B cell (primary cell): ENCODE measurements at places on chromosomes 16 and 17.

- DNase-seq = no peak
Observed at GRCh38 chr16:46822270-46822669, 8.7 kb downstream of the C16orf87 start.

DNA sequence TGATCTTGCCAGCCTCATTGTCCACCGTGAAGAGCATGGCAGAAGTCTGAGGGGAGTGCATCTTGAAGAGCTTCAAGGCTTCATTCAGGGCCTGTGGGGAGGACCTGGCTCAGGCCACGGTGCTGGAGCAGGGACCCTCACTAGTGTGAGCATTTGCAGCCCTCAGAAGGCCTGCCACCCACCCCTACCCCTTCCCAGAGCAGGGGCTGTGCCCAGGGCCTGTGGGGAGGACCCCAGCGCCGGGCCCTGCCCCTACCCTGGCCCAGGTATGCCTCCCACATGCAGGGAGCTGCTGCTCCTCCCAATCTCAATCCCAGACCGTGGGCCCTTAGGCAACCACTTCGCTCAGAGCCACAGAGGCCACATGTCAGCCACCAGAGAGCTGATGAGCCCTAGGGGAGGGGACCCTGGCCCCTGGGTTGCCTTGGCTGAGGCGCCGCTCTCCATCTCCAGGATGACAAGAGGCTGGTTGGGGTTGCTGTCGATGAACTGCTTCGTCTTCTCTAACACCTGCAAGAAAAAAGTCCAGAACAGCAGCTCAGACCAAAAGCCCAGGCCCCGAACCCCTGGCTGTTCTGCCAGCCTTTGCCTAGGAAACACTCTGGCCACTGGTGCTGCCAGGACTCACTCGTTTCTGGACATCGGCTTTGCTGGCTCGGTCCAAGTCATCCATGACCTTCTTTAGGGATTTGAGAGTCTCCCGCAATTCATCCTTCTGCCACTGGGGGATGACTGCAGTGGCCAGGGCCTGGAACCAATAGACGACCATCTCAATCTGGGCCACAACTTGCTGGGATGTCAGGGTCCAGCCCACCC, 1.8 kb upstream of the EXOSC6 start:
- peak; percentile 52 for DNase-seq

DNA sequence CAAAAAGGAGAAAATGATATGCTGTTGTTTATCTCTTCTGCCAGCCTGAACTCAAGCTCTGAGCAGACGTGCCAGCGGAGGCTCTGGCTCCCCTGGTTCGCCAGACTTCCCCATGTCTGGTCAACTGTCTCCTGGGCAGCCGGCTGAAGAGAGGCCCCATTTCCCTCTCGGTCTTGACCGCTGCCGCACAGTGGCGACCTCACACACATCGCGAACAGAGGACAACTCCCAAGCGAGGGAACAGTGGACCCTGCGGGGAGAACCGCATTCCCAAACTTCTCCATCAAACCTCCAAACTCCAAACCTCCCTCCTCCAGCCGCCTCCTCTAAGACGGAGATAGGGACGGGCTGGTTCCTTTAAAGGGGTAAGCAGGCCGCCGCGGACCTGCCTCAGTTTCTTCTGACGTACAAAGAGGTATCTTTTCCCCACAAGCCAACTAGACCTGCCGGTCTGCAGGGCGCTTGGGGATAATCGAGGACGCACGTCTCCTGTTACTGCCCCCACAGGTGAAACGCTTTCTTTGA, 24.9 kb upstream of the RFFL start:
- no peak for DNase-seq

DNA sequence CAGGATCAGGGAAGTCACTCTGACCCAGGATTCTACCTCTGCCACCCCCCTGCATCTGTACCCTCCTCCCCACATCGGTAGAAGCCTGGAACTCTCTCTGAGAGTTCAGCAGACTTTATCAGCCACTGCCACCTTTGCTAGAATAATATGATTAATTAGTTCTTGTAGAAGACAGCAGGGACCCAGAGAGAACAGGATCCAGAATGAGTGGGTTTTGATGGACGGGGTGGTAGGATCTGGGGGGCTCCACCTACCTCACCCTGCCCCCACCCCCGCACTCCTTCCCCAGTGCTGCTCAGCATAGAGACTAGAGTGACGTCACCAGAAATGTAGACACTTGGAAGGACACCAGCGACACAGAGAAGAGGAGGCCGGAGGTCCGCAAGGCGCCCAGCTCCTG, 33.5 kb downstream of the ABCC6 start:
- no peak for DNase-seq

- no peak for DNase-seq
Observed at GRCh38 chr17:28185658-28186057, 133.3 kb upstream of the TMEM97 start.

DNA sequence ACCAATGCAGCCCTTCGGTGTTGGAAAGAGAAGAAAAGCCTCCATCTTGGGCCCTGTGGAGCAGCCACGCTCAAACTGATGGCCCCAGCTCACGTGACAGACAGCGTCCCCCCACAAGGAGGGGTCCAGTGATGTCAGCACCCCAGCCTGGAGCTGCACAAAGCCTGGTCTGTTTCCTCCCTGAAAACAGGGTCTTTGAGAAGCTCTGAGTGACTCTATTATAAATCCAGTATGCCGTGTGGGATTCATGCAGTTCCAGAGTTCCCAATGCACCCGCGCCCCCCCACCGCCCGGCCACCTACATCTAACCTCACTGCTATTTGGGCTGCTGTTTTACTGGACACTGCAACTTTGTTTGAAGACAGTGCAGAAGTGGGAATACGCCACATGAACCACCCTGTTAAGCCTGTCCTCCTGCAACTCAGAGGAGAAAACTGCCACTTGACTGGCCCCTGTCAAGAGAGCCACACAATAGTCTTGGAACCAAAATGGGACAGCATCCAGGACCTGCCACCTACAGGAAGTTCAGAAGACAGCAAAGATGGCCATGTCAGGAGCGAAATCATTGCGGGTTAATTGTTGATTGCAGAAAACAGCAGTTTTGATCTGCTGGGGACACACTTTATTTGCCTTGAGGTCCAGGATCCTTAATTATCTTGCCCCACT, 33.1 kb downstream of the PMP22 start:
- DNase-seq = no peak

GRCh38 chr17:28717578-28718332, at the start of gene RAB34:
Gene RAB34, minus strand, starts transcription at chr17:28717868. Its CDS starts 602 bp downstream, at chr17:28717266.
- peak; percentile 70 for DNase-seq

- DNase-seq = no peak
Observed at GRCh38 chr17:72702136-72702735, 390.3 kb downstream of the SLC39A11 start.

DNA sequence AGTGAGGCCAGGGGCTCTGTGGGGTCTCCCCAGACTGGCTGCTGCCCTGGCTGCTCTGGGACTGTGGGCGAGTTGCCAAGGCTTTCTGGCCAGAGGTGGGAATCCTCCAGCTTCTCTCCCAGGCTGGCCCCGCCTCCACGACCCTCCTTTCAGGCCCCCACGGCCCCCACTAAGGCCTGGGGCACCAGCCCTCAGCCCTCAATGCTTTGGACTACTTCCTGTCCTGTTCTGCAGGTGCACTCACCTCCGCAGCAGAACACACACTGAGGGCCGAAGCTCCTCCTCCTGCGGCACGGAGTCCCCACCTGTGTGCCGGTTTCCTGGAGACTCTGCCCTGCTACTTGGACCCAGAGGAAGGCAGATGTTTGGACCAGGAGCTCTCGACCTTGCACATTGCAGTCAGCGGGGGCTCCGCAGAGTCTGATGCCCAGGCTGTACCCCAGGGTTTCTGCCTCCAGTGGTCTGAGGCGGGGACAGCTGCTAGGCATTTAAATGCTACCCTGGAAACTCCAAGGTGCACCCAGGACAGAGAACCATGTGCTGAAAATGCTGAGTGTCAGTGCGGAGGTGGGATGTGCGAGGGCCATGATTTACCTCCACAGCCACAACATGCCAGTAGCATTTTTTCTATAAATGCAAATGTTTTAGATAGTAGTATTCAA, 223.8 kb downstream of the IRF8 start:
- no peak for DNase-seq

DNA sequence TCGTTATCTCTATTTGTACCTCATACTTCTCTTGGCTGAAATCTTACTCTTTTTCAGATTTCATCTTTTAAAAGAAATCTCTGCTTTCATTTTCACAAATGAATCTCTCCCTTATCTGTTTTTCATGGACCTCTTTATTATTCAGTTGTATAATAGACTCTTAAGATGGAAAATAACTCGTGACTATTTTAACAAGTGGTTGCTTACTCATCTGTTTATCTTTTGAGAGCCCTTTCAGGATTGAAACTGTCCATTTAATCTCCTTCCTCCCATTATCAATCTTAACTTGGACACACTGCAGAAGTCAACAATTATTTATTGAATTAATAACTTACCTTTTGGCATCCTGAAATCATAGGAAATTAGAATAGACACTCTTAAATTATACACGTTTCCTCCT, 68.8 kb downstream of the ABCA8 start:
- DNase-seq = no peak

DNA sequence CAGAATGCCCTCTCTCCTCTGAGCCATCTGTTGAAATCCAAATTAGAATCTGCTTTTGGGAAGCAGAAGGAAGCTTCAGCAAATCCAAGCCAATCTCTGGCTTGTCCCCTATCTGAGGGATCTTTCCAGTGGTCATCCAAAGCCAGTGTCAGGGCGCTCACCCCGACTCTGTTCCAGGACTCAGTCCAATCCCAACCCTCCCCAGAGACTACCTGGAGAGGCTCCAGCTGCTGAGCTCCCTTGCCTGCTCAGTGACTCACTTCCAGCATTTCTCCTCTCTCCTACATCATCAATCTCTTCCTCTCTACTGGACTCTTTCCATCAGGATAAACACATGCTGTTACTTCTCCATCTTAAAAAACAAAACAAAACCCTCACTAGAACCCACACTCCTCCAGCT, 2.4 kb downstream of the MATCAP1 start:
- no peak for DNase-seq

DNA sequence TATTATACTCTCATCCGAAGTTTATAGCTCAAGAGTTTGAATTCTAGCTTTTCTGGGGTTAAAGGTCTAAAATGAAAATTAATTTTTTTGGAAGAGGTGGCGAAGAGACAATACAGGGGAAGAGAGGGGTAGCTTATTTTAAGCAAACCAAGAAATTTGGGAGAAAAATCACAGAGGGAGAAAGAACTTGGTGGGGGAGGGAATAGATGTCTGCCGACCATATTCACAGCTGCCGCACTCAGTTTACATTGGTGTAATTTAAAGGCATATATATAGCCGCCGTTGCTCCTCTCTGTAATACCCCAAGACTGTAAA, 6.5 kb upstream of the ZFHX3 start:
- DNase-seq = no peak

DNA sequence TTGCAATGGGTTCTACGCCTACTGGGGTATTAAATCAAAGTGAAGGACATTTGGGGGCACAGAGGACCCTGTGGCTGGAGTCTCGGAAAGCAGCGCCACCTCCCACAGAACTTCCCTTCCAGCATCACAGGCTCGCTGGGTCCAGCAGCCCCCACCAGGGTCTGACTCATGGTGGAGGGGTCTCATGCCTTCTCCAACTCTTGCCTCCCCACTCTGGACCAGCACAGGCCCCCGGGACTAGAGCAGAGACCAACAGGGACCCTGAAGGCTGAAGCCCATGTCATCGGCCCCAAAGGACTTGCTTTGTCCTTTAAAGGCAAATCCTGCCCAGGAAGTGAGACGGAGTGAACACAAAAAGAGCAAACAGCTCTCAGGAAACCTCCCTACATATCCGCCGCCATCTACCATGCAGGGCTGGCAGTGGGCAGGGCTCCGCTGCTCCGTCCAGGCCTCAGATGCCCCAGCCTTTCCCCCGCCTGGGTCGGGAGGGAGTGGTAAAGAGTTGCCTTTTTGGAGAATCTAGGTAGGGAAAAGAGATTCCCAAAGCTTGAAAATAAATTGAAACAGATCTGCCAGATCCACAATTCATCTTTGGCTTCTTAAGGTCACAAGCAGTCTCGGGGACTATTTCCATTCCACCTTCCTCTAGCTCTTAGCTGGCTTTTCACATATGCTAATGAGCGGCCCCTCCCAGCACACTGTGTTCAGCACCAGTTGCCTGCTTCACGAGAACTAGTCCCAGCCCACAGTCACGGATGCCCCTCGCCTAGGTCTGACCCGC, 2.1 kb upstream of the GPRC5C start:
- no peak for DNase-seq

GRCh38 chr16:83586461-83587200, 221.1 kb upstream of the HSBP1 start:
- no peak for DNase-seq

- no peak for DNase-seq
Observed at GRCh38 chr16:66375451-66375850, 9.0 kb downstream of the CDH5 start.

- DNase-seq = no peak
Observed at GRCh38 chr16:56259425-56259779, 68.1 kb downstream of the GNAO1 start.

- peak; percentile 67 for DNase-seq
Observed at GRCh38 chr17:35373984-35374765, 754 bp upstream of the SLFN11 start.

DNA sequence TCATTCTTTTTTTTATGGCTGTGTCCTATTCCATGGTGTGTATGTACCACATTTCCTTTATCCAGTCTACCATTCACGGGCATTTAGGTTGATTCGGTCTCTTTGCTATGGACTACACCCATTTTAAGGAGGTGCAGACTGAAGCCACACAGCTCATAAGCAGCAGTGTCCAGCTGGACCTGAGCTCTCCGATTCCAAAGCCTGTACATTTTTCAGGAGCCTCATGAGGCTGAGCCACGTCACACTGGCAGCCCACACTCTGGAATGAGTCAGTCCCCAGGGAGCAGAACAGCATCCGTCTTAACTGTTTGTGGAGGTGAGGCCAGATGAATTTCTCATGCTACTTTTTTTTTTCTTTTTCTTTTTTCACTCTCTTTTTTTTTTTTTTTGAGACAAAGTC, 116.1 kb downstream of the C16orf95 start:
- DNase-seq = no peak

DNA sequence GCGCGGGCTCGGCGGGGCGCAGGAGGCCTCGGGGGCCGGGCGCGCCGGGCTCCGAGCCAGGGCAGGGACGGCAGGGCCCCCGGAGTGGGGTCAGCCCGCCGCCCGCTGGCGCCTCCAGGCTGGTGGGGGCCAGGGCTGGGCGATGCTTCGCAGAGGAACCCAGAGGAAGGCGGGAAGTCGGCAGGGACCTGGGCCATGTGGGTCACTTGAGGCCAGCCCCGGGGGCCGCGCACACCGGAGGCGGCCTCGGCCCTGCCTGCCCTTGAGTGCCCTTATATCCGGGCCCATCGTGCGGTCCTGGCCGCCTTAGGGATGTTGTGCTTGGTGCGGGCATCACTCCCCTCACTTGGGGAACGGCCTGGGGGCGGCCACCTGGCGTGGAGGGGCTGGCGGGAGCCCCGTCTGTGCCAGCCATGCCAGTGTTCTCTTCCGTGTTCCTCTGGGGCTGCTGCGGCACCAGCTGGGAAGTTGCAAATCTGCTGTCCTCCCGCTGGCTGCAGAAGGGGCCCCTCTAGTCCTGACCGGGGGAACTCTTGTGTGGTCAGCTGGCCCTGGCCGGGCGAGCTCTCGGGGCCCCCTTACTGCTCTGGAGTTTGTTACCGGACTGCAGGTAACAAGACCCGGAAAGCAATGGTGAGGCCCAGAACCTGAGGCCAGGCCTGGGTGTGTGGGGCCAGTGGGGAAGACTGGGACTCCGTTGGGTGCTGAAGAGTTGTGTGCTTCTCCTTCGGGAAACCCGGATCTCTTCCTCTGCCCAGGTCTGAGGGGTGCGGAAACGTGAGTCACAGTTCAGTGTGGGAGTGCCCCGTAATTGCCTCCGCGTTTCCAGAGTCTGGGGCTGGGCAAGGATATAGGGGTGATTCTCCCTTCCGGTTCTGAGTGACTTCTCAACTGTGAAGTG, 849 bp downstream of the CAPN15 start:
- DNase-seq = peak; percentile 62
